Activated T-cell treated with anti-CD3 and anti-CD28 coated beads for 24 hours (primary cell): ENCODE measurements at places on chromosomes 4 and X.

- no peak for DNase-seq
Observed at GRCh38 chr4:174709526-174709925, 119.5 kb downstream of the GLRA3 start.

- DNase-seq = no peak
Observed at GRCh38 chr4:69748173-69748572, 12.2 kb downstream of the SULT1B1 start.

DNA sequence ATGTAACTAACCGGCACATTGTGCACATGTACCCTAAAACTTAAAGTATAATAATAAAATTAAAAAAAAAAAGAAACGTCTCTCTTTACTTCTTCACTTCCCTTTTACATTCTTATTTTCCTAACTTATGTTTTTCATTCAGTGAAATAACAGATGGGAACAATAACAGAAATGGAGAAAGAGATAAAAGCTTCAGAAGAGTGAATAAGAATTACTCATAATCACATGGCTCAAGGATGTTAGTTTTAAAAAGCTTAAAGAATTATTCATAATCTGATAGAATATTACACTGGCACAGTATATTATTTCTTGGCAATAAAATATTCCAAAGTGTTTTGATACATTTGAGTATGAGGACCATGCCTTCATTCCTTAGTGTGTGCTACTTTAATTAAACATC lies 175.6 kb downstream of the COL25A1 start:
- no peak for DNase-seq

DNA sequence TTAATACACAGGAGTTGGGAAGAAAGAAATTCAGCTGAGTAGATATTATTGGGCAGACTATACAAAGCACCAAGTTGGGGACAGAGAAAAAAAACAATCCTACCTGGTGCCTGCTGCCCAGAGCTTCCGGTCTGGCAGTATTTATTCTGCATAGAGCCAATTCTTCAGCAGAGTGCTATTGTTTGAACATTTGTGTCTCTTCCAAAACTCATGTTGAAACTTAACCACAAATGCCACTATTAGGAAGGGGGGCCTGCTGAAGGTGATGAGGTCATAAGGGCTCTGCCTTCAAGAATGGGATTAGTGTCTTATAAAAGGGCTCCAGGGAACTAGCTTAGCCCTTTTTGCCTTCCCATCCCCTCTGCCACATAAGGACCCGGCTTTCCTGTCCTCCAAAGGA lies 136.2 kb downstream of the EVC2 start:
- no peak for DNase-seq

GRCh38 chrX:46961097-46961496 lies 48.9 kb downstream of the JADE3 start:
- DNase-seq = no peak

- no peak for DNase-seq
Observed at GRCh38 chr4:174154215-174154854, 129.1 kb downstream of the FBXO8 start.

- DNase-seq = peak; percentile 2
Observed at GRCh38 chrX:74492720-74493201, 71.5 kb downstream of the SLC16A2 start.

GRCh38 chr4:144750348-144750747 lies 104.4 kb downstream of the HHIP start:
- DNase-seq = no peak

- DNase-seq = no peak
Observed at GRCh38 chr4:48380583-48381167, 39.3 kb downstream of the SLAIN2 start.

- DNase-seq = no peak
Observed at GRCh38 chrX:46463682-46464081, 81.5 kb downstream of the ZNF674 start.

GRCh38 chr4:5798462-5798861 lies 87.5 kb downstream of the EVC start:
- DNase-seq = no peak

- no peak for DNase-seq
Observed at GRCh38 chr4:30828264-30828926, 108.2 kb downstream of the PCDH7 start.

GRCh38 chr4:147780137-147780777 lies 48.4 kb downstream of the ARHGAP10 start:
- DNase-seq = no peak

GRCh38 chr4:13176741-13177142 lies 307.4 kb downstream of the RAB28 start:
- DNase-seq = no peak

DNA sequence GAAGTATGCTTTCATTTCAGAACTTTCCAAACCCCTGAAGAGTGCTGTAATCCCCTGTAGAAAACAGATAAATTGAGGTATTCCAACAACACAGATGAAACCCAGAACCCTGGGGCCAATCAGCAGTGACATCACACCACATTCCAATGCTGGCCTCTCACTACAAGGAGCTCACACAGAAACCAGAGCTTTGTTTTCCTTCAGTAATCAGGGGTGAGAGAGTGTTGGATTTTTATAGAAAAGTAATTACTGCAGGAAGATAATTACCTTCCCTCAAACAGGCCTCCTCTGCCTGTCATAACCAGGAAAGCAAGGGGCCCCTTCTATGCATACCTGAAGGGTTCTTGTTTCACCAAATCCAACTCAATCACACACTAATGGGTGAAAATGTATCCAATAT lies 246.2 kb downstream of the SCFD2 start:
- no peak for DNase-seq

DNA sequence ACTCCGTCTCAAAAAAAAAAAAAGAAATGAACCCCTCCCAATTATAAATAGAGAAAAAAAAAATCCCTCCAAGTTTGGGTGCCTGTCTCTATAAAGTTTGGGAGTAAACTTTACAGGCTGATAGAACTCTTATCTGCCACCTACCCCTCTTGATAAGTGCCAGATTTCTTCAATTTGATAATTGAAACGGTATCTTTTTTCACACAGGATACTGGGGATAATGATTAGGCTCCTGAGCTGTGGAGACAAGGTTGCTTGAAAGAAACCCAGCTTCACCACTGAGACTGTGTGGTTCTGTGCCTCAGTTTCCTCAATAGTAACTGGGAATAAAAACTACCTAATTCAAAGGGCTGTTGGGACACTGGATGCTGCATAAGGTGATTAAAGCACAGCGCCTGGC lies 606 bp downstream of the EFHC2 start:
- DNase-seq = no peak

DNA sequence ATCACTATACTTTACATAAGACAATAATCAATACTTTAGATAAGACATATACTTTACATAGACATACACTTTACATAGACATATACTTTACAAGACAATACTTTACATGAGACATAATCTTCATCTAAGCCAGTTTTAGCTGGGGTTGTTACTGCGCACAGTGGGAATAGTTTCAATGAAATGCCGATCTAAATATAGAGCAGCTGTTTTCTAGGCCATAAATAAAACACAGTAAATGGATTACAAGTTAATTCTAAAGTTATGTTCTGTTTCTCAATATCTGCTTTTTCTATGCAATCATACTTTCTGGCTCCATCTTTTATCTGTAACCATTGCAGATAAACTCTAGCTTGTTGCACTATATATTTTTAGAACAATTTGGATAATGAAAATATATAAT lies 1470.6 kb upstream of the PABPC4L start:
- no peak for DNase-seq

GRCh38 chrX:101799387-101799786 lies 132.4 kb downstream of the ZMAT1 start:
- peak; percentile 67 for DNase-seq

GRCh38 chr4:130393231-130393630 lies 1297.3 kb downstream of the C4orf33 start:
- DNase-seq = no peak

- DNase-seq = no peak
Observed at GRCh38 chrX:45323387-45323786, 122.7 kb upstream of the DIPK2B start.

GRCh38 chr4:22496165-22496813 lies 19.6 kb downstream of the ADGRA3 start:
- no peak for DNase-seq
